ENCODE measurements at places on chromosomes 16 and 17.
A peak's percentile ranks its signal among the peaks of the same experiment; 100 is the strongest.

GRCh38 chr16:79177018-79177417 is 423.5 kb downstream of the MAF start:
- no peak for DNase-seq

- no peak for DNase-seq
Observed at GRCh38 chr17:81713556-81714411, 1.7 kb downstream of the SLC25A10 start.

GRCh38 chr16:28569021-28569420 is 15.3 kb downstream of the SGF29 start:
- DNase-seq: no peak

- DNase-seq: no peak
Observed at GRCh38 chr16:30023586-30023985, 588 bp downstream of the C16orf92 start.

DNA sequence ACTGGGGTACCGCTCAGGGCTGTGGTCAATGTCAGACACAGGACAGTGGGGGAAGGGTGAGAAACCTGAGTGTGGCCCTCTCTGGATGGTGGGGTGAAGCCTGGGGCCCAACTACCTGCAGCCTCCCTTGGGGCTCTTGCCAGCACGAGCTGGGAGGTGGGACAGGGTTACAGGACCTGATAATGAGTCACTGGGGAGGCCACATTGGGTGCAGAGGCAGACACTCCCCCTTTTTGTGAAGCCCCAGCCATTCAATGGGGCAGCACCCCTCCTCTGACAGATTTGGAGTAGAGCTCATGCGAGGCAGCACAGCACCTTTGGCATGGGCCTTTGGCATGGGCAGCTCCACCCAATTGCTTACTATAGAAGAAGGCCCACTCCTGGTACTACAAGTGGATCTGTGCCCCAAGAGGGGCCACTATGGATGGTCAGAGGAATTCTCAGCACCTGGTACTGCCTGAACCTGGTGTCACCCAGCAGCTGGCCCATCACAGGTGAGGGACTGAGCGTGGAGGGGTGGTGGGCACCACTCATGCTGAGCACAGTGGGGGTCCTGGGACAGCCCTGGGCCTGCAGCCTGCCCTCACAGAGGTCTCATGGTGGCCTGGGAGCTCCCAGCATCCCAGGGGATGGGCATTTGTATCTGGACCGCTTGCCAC is 45.2 kb upstream of the SMPD3 start:
- no peak for DNase-seq

DNA sequence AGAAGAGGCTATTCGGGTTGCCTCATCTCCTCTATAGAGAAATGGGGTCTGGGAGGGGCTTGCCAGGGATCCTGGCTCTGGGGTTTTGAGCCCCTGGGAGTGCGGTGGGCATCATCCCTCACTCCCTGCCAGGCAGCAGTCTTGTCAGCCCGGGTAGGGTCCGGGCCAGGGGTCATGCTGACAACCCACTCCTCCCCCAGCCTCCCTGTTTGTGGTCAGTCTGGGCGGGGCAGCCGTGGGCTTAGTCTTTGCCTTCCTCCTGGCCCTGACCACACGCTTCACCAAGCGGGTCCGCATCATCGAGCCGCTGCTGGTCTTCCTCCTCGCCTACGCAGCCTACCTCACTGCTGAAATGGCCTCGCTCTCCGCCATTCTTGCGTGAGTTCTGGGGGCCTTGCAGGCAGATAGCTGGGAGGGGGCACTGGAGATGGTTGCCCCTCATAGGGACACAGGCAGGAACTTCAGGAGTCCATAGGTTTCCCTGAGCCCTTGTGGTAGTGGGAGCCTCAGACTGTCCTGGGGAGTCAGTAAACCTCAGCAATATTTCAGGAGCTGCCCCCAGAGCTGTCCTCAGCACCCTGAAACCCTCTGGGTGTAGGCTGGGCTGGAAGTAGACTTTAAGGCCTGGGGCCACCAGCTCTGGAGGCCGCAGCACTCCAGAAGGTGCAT is 6.9 kb downstream of the SLC9A5 start:
- DNase-seq: no peak

GRCh38 chr17:81354954-81355347 is 40.3 kb upstream of the BAHCC1 start:
- DNase-seq: no peak

- DNase-seq: no peak
Observed at GRCh38 chr17:68819465-68819864, 135.7 kb downstream of the ABCA8 start.

DNA sequence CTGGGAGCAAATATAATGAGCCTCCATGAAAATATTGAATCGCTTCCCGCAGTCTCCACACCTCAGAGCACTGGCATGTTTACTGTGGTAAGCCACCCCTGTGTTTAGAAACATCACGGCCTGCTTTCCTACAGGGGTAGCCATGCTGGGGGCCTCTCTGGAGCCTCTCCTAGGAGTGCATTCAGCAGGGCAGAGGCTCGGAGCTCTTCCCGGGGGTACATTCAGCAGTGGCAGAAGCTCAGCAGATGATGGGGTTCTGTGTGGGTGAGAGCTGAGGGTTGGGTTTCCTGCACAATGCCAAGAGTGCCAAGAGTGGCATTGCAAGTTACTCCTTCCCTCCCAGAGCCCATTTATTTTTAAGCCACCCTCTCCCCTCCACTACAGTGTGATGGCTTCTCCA is 386.6 kb downstream of the SEC14L1 start:
- no peak for DNase-seq

DNA sequence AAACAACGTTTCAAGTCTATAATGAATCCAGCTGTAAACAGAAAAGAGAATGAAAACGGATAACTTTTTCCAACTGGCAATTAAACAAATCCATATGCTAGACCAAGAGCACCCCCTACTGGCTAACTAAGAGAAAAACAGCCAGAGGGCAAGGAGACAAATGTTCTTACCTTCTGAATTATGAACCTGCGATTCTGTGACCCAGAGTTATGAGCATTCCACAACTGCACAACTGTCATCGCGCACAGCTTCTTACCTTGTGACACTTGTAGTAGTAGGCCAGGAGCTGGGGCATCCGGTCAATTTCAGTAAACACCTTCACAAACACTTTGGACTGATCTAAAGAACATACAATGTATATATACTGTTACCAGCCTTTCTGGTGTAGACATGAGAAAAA is 18.6 kb downstream of the COG7 start:
- DNase-seq: no peak

DNA sequence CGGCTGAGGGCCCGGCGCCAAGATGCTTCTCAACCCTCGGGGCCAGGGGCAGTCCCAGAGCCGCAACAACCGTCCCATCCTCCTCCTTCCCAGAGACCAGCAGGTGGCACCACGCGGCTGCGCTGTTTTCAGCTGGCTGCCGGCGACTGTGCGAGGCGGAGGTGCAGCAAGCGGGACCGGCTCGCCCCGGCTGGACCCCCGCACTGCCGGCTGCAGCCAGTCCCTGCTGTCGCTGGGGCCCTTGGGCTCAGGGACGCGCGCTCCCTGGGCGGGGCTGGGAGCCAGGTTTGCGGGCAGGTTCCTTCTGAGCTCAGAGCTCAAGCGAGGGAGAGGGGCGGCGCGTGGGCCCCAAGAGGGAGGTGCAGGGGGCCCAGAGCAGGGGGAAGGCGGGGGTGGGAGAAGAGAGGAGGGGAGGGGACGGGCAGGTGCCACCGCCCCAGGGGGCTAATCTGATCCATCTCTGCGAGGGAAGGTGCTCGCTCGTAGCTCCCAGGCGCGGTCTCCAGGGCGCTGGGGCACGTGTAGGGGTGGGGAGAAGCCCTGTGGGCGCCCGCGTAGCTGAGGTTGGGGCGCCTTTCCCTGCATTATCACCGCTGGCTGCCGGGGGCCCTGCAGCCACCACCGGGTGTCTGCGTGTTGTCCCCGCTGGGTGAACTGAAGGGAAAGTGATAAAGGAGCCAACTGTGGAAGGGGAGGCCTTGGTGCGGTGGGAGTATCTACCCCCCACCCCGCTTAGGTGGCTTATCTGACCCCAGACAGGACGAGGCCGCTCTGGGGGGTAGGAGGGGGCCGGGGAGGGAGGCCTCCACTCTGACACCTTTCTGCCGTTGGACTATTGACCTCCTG is 24.2 kb downstream of the STAT5A start:
- peak; percentile 68 for DNase-seq

- DNase-seq: no peak
Observed at GRCh38 chr16:728131-728889, 1.4 kb downstream of the HAGHL start.

GRCh38 chr17:1073241-1073962 is 76.5 kb downstream of the TIMM22 start:
- DNase-seq: no peak

DNA sequence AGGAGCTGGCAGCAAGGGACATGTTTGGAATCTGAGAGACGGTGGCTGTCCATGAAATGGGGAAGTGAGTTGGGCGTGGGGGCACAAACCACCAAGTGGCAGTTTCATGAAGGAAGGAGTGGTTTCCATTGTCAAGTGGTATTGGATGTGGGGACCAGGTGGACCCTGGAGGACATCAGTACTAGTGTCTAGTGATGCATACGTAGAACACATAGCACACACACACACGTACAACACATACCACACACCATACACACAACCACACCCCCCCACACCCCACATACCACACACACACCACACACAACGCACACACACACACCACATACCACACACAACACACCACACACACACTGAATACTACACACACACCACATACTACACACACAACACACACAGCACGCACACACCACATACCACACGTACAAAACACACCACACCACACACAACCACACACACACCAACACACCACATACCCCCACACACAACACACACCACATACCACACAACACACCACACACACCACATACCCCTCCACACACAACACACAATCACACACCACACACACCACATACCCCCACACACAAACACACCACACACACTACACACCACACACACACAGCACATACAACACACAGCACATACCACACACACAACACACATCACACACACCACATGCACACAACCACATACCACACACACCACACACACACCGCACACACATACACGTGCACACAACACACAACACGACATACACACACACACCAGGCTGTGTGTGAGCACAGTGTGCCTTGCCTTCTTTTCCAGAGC is 41.1 kb upstream of the GSE1 start:
- DNase-seq: no peak

Data from stimulated activated CD4-positive, alpha-beta T cell treated with anti-CD3 and anti-CD28 coated beads, Interleukin-1b, Interleukin-23, amount 100 ng/mL, for 24 hours (primary cell).